Prostate gland (tissue), 2 donors: ENCODE measurements at places on chromosomes 2 and 18. TPM values are rescaled to one million over a fixed set of nuclear protein-coding genes. Genes with fewer than 3 reads are reported as not detected.

- no peak for DNase-seq
- H3K27ac ChIP-seq = no peak overlapping the region
- no peaks in the 10 kb centered on the region for H3K36me3 ChIP-seq
- no peak overlapping the region for H3K4me3 ChIP-seq
- no peaks in the 10 kb centered on the region for H3K27me3 ChIP-seq
Observed at GRCh38 chr2:21288299-21288698, 164.5 kb downstream of the TDRD15 start.

Gene SKOR2
- total RNA-seq = not detected

DNA sequence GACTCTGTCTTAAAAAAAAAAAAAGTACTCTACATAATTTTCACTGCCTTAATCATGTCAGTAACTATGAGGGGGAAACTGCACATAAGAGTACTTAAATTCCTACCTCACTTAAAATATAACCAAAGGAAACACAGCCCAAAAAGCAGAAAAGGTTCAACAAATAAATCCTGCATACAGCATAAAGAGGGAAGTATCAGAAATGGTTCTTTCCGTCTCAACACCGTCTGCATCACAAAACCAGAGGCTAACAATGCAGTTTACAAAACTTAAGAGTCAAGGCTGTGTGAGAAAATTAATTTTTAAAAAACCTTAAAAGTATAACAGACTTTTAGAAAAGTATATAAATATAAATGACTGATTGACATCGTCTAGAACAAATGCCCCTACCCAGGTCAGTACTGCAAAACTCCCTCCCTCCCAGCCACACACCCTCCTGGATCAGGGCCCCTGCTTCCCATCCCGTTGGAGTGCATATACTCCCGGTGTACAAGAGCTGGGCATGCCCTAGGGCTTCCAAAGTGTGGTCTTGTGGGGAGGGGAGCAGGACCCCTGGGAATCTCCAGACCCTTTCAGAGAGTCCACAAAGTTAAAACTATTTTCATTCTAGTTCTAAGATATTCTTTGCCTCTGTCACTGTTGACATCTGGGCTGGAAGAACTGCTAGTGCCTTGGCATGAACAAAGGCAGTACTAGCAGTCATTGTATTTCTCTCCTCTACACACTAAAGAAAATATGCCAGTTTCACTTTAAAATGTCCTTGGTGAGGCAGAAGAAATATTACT lies 67.0 kb upstream of the SERTAD2 start:
- no peak overlapping the region for H3K4me3 ChIP-seq
- H3K27me3 ChIP-seq = no peaks in the 10 kb centered on the region
- H3K4me1 ChIP-seq = no peaks in the 10 kb centered on the region
- H3K27ac ChIP-seq = no peak overlapping the region
- no peak for DNase-seq

DNA sequence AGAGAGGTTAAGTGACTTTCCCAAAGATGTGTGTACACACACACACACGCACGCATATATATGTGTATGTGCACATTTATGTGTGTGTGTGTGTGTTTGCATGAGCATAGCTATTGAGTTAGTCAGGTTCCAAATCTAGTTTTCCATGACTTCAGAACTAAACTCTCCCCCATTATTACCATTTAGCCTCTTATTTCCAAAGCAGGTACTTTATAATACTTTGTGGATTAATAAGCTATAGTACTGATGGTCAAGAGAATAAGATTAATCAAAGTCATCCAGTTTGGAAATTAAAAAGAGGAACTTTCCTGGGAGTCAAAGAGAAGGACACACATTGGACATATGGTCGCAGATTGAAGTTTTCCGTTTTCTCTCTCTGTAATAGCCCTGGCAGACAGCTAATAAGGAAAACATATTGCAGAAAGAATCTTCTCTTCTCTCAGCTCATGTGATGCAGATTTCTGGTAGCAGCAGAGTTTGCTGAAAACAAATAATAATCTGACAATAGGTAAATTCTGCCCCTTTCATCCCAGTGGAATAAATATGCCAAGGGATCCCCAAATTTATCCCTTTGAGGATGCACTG lies 410.9 kb upstream of the TCF4 start:
- H3K27ac ChIP-seq = no peak overlapping the region
- H3K4me3 ChIP-seq = no peak overlapping the region
- no peaks in the 10 kb centered on the region for H3K4me1 ChIP-seq

Gene COL6A3
- total RNA-seq = 26.9 TPM

DNA sequence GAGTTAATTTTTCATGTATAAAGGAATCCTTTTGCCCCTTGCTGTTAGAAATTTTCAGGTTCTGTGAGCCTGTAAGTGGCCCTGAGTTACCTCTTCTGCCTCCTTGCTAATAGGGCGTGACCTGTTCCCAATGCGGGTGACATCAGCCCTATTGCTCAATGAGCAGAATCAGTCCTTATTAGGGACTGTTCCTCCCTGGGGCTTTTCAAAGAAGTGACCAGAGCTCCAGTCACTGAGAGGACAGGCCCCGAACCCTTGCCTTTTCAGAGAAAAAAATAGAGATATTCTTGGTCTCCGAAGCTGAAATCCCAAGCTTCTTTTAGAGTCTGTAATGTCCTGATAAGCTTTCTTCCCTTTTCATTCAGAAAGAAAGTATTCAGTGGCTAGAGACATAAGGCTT lies 8.2 kb upstream of the APOB start:
- no peak overlapping the region for H3K27ac ChIP-seq
- no peak for DNase-seq
- H3K4me3 ChIP-seq = no peak overlapping the region
- no peaks in the 10 kb centered on the region for H3K36me3 ChIP-seq
- no peaks in the 10 kb centered on the region for H3K4me1 ChIP-seq

- H3K27me3 ChIP-seq = no peaks in the 10 kb centered on the region
- DNase-seq = no peak
- peak overlapping the region; percentile 60 for H3K4me3 ChIP-seq
- peaks cover 2% of the 10 kb centered on the region for H3K4me1 ChIP-seq
Observed at GRCh38 chr2:27494284-27494943, 586 bp downstream of the FNDC4 start.

DNA sequence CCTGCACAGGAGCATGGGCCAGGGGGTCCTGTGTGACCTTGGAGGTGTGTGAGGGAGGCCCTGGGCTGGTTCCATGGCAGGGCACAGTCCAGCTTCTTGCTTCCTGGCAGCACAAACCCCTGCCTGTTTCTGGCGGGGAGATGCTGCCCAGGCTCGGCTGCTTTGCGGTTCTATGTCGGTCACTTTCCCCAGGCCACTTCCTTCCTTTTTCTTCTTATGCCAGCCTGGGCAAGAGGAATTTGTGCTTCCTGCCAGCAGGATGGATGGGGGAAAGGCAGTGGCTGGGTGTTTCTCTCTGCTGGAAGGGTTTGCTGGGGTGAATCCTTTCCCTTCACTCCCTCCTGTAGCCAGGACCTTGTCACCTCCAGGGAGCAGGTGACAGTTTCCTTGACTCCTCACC lies 24.3 kb downstream of the ASAP2 start:
- no peak overlapping the region for H3K4me3 ChIP-seq
- no peak for DNase-seq
- H3K4me1 ChIP-seq = no peaks in the 10 kb centered on the region
- no peaks in the 10 kb centered on the region for H3K36me3 ChIP-seq

Gene COLEC12
- 11.1 TPM for total RNA-seq

DNA sequence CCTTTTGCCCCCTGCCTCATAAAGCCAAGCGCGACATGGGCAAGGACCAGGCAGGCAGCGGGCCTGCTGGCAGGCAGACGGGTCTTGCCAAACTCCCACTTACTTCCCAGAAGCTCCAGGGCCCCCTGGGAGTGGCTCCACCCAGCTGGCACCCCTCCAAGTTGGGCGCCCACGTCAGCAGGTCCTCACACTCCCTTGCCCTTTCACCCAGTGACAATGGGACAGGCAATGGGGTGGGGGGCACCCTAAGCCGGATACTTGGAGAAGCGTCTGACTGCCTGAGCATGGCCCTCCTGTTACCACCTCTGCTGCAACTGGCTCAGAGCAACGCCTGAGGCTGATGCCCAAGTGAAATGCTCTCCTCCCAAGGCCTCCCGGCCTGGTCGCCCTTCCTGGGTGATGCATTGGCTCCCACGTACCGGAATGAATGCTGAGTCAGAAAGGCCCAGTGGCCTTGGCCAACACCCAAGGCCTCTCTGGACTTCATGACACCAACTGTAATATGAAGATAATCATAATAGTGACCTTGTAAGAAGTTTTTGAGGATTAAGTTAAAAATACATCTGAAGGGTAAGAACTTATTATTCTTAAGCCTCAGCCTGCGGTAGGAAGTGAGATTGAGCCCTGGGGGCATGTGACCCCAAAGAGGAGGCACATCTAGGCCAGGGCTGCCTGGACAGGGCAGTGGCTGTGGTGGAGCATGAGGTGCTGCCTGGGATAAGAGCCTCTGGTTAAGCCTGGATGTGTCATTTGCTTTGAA lies 31.6 kb downstream of the KCNK3 start:
- H3K27me3 ChIP-seq = no peaks in the 10 kb centered on the region
- H3K4me1 ChIP-seq = peaks cover 15% of the 10 kb centered on the region
- H3K36me3 ChIP-seq = no peaks in the 10 kb centered on the region
- H3K4me3 ChIP-seq = no peak overlapping the region
- H3K27ac ChIP-seq = no peak overlapping the region
- DNase-seq = no peak

DNA sequence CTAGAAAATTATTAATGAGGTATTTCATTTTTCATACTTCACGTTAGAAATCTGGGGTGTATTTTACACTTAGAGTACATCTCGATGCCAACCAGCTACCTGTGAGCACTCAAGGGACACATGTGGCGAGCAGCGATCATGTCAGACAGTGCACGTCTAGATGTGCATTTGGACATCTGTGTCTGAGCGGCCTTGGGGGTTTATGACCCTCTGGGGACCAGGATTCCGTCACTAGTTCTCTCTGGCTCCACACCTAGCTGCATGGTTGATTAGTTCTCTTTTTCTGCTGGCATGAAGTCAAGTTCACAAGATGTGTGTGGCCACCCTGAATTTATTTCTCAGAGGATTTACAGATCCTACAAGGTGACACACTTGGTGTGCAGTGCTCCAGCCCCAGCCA lies 192.2 kb downstream of the TSN start:
- no peak overlapping the region for H3K27ac ChIP-seq
- H3K4me3 ChIP-seq = no peak overlapping the region
- no peaks in the 10 kb centered on the region for H3K4me1 ChIP-seq
- no peaks in the 10 kb centered on the region for H3K36me3 ChIP-seq
- DNase-seq = no peak

Gene COL4A3
- 7.0 TPM for total RNA-seq

- H3K27ac ChIP-seq = no peak overlapping the region
- no peak overlapping the region for H3K4me3 ChIP-seq
- no peak for DNase-seq
- H3K4me1 ChIP-seq = no peaks in the 10 kb centered on the region
Observed at GRCh38 chr2:10220902-10221391, 81.8 kb upstream of the HPCAL1 start.

DNA sequence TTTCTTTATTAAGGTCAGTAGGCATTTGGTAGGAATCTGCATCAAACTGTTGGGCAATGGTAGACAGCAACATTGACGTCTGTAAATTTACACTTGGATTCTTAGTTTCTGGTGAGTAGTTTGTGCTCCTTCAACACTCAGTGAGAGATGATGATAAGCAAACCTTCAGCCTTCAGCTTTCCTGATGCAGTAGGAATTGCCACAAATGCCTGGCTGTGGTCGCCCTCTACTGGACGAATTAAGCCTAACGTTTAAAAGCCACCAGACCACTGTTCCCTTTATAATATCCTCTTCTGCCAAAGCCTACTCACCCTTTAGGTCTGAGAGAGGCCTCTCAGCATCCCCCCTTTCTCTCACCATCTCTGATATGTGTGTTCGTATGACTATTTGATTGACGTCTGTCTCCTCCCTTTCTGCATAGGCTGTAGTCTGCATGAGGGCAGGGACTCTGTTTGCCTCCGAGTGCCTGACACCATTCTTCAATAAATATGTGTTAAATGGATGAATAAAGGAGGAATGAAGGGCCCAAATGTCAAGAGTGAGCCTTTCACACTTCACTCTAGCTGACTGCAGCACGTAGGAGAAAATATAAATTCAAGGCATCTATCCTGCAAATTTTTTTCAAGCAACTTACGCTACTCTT lies 47.0 kb upstream of the PLEKHM3 start:
- no peaks in the 10 kb centered on the region for H3K36me3 ChIP-seq
- DNase-seq = peak; percentile 63
- no peak overlapping the region for H3K27ac ChIP-seq
- no peak overlapping the region for H3K4me3 ChIP-seq
- no peaks in the 10 kb centered on the region for H3K4me1 ChIP-seq

Gene CYS1
- total RNA-seq = 1.5 TPM

DNA sequence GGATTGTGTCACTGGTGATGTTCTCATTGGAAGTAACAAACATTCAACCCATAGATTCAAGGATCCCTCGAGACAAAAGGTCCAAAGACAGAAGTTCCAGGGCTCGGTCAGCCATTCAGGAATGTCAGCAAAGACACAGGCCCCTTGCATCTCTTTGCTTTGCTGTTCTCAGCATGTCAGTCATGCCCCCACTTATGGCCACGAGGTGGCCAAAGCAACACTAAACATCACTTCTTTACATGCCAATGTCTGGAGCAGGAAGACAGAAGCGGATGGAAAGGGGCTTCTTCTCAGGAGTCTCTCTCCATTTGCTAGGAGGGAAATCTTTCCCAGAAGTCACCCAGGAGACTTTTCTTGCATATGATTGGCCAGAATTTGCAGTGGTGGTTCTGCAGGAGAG lies 191.6 kb upstream of the SP5 start:
- H3K27ac ChIP-seq = no peak overlapping the region
- no peak overlapping the region for H3K4me3 ChIP-seq
- no peak for DNase-seq
- no peaks in the 10 kb centered on the region for H3K4me1 ChIP-seq
- H3K27me3 ChIP-seq = no peaks in the 10 kb centered on the region

DNA sequence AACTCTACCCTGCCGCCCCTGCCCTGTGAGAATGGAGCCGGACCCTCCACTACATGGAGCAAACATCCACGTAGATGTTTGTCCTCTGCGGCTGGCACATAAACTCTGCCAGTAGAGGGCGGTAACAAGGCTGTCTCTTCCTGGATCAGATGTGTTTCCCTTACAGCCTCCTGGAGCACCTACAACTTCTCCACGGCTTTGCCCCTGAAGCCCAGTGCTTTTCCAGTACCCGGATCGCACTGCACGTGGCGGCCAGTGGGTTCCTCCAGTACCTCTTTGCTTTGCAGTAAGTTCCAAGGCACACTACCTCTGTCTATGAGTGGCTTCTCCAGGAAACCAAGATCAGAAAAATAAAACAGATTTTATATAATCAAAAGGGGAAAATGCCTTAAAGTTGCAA lies 651.3 kb downstream of the DCDC2C start:
- H3K27ac ChIP-seq = no peak overlapping the region
- DNase-seq = no peak
- H3K4me3 ChIP-seq = no peak overlapping the region
- no peaks in the 10 kb centered on the region for H3K36me3 ChIP-seq
- H3K27me3 ChIP-seq = no peaks in the 10 kb centered on the region

DNA sequence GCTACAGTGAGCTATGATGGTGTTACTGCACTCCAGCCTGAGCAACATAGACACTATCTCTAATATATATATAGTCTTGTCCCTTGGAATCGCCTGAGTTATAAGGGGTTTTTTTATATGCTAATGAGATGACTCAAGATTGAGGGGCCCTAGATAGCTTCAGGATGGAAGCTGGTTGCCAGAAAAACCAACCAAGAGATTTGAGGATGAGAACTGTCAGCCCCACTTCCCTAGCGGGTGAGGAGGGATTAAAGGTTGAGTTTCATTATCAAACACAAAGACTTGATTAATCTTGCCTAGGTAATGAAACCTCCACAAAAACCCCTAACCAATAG lies 12.6 kb upstream of the GALM start:
- no peak for DNase-seq
- no peaks in the 10 kb centered on the region for H3K4me1 ChIP-seq
- no peaks in the 10 kb centered on the region for H3K27me3 ChIP-seq
- no peaks in the 10 kb centered on the region for H3K36me3 ChIP-seq
- H3K27ac ChIP-seq = no peak overlapping the region
